ENCODE measurements at places on chromosomes 2 and 18.

- no peak for DNase-seq
These were observed 70.7 kb downstream of the RBM43 start for GRCh38 chr2:151191001-151191400.

DNA sequence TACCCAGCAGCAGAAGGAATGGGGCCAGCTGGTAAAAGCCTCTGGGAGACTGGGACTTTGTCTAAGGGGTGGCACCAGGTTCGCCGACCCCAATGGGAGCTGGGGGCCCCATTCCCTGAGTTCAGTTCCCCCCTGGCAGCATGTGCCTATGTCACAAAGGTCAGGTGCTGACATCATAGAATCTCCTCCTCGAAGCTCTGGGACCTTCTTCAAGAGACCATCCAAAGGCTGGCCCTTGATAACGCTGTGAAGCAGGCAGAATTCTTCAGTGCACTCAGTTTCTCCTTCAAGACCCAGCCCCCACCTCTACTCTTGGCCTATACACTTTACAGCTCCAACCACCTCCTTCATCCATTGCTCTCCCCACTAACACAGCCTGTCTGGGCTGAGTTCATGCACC, at the start of gene PRR30:
Gene PRR30 (minus strand): TSS at position 101 of the 400 bp plus-strand sequence. CDS start 1,081 bp downstream, outside the sequence.
- DNase-seq: no peak

- DNase-seq: peak; percentile 44
These were observed 343.6 kb upstream of the SYT4 start for GRCh38 chr18:43620936-43621335.

DNA sequence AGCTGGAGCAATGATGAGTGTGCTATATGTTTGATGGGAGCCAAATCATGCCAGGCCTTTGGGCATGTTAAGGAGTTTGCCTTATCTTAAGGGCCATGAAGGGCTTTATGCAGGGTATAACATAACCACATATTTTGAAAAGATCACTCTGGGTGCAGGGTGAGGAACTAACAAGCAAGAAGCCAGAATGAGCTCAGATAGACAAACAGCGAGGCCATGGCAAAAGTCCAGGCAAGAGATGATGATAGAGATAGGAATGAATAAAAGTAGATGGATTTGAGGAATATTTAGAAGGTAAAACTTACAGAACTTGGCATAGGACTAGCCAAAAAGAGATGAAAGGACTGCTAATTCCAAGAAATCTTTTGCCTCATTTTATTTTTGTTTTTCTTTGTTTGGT, 6.7 kb downstream of the GALNT3 start:
- no peak for DNase-seq

All from cerebellar cortex (tissue), 1 donor.